A549 treated with RU486 at 1 μM for 4 hours (cell line): ENCODE measurements at places on chromosomes 6 and 20. TPM values are rescaled to one million over a fixed set of nuclear protein-coding genes. Genes with fewer than 3 reads are reported as not detected.

The PHACTR1 gene
- total RNA-seq: 0.05 TPM in 1 of 5 replicates, not detected in the others

The GMPR gene
- 0.37 to 0.76 TPM (median 0.64 TPM) in 5 replicates for total RNA-seq

The SLC35D3 gene
- total RNA-seq: 0.07 to 0.15 TPM (median 0.07 TPM) in 3 of 5 replicates, not detected in the others

The PTK6 gene
- 1.8 to 3.3 TPM (median 2.4 TPM) in 5 replicates for total RNA-seq

The DEFB132 gene
- not detected in 5 replicates for total RNA-seq

The CST7 gene
- not detected in 5 replicates for total RNA-seq

The SSTR4 gene
- total RNA-seq: 0.07 TPM in 1 of 5 replicates, not detected in the others

The RPP21 gene
- 54.6 to 73.4 TPM (median 72.6 TPM) in 5 replicates for total RNA-seq

The GABRR1 gene
- total RNA-seq: not detected in 5 replicates

The PRPH2 gene
- total RNA-seq: not detected in 5 replicates

The HAO1 gene
- not detected in 5 replicates for total RNA-seq

The PLA2G7 gene
- 0.11 TPM in 1 of 5 replicates, not detected in the others for total RNA-seq

The TGM3 gene
- 0.05 TPM in 1 of 5 replicates, not detected in the others for total RNA-seq

The CTCFL gene
- total RNA-seq: not detected in 5 replicates

The WFDC10B gene
- total RNA-seq: not detected in 5 replicates

The C2 gene
- 0.15 to 0.45 TPM (median 0.35 TPM) in 5 replicates for total RNA-seq

The SULF2 gene
- 20.7 to 25.8 TPM (median 21.3 TPM) in 5 replicates for total RNA-seq

The LY6G6C gene
- total RNA-seq: 0.20 TPM in 1 of 5 replicates, not detected in the others

The TRIM31 gene
- total RNA-seq: 1.6 to 3.1 TPM (median 2.3 TPM) in 5 replicates

The TEAD3 gene
- total RNA-seq: 4.4 to 6.6 TPM (median 5.7 TPM) in 5 replicates

The GHRH gene
- not detected in 5 replicates for total RNA-seq

The IMPG1 gene
- not detected in 5 replicates for total RNA-seq

The TRIM26 gene
- 25.0 to 27.0 TPM (median 26.6 TPM) in 5 replicates for total RNA-seq

The C20orf141 gene
- 0.34 to 0.66 TPM (median 0.36 TPM) in 3 of 5 replicates, not detected in the others for total RNA-seq
